NCI-H1092 (cell line): ENCODE measurements at places on chromosomes 11 and 22.

- no peak for DNase-seq
These were observed 27.8 kb downstream of the LIMK2 start for GRCh38 chr22:31239771-31240370.

DNA sequence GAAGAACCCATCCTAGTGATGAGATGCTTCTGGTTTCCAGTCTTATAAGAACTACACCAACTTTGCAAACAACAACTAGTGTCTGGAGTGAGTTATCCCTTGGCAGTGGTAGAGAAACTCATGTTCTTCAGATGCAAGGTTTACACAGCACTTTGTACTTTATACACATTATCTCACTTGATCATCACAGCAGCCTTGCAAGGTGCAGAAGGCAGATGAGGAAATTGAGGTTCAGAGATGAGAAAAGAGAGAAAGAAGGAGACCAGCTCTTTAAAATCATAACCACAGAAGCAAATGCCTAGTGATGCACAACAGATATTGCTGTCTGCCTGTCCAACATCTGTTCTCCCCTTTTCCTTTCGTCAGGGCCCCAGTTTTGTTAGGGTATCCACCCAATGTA is 16.7 kb upstream of the CD44 start:
- no peak for DNase-seq

DNA sequence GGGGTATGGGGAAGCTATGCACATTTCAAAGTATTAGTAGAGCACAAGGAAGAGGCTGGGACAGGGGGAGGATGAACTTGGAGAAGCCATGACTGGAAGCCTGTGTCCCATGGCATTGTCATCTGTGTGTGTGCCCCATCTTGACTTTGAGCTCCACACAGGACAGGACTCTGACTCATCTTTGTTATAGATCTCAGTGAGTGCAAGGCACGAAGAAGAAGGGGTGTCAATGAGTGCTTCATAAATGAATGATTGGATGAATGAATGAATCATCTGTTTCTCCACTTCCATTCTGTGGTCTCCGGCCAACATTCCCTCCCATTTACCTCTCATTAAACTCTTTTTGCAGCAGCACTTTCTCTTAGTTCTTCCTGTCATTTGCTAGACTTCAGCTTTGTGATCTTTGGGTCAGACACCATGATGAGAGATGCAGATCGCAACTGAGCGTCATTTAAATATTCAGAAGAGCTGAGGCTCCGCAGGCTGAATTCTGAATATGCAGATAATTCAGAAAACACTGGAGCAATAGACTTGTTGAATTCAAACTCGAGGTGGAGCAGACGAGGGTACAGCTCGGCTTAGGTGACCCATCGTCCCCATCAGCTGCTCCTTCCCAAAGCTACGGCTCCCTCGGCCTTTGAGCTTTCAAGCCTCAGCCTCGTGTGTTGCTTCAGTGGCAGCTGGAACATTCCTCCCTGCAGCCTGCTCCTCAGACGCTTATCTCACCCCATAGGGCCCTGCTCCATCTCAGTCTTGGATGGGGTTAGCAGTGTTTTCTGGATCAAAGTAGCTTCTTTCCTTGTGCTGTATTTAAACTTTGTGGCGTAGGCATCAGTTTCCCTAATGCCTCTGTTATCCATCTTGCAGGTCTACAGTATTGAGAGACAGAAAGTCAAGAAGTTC is 30.8 kb downstream of the APOL3 start:
- no peak for DNase-seq

- DNase-seq: no peak
These were observed 28.6 kb downstream of the PPARA start for GRCh38 chr22:46178755-46179505.

DNA sequence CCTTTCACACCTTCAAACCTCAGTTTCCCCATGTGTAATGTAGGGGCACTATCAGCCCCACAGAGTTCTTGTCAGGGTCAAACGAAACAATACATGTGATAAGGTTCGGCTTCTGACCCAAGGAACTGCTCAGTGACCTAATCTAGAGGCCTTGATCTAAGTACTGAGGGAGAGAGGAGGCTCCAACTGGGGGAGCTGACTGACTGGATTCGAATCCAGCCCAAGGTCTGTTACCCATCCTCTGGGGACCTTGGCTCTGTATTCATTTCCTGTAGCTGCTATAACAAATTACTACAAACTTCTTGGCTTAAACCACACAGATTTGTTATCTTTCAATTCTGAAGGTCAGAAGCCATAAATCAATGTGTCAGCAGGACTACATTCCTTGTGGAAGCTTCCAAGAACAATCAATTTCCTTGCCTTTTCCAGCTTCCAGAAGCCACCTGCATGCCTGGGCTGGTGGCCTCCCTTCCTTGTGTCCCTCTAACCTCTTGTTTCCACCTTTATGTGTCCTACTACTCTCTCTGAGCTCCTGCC is 10.7 kb upstream of the ANAPC15 start:
- DNase-seq: no peak

DNA sequence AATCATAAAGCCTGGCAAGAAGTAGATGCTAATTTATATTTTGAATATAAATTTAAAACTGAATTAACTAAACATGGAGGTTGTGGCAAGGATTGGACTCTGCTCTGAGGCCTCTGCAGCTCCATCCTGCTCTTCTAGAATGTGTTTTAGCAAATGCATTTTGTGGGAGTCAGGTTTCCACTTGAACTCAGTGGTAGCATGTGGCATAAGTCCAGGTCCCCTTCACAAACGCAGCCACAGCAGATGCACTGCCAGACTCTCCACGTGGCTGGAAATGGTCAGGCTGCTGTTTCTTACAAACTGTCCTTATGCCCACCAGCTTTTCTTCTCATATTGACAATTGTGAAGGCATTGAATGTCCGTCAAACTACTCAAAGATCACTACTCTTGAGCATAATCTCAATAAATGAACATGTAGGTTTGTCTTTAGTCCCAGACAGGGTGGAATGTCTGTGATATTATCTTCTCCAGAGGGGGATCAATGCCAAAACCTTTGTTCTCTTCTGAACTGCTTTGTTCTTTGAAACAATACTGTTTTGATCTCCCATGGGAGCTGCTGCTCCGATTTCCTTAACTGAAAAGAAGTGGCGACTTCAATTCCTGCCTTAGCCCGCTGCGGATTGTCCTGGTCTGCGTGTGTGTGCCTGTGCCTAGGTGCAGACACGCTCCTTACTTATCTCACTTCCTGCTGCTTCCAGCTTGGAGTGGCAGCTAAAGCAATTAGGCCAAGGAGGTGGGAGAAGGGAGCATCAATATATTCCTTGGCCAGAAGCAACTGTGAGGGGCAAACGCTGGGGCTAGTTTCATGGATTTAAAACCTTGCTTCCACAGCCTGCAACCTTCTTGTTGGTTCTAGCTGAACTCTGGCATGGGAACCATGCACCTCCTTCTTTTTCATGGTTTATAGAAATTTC is 24.2 kb downstream of the EIF4G2 start:
- DNase-seq: peak; percentile 81

GRCh38 chr11:58134151-58134550 is 8.8 kb upstream of the OR9I1 start:
- DNase-seq: no peak

DNA sequence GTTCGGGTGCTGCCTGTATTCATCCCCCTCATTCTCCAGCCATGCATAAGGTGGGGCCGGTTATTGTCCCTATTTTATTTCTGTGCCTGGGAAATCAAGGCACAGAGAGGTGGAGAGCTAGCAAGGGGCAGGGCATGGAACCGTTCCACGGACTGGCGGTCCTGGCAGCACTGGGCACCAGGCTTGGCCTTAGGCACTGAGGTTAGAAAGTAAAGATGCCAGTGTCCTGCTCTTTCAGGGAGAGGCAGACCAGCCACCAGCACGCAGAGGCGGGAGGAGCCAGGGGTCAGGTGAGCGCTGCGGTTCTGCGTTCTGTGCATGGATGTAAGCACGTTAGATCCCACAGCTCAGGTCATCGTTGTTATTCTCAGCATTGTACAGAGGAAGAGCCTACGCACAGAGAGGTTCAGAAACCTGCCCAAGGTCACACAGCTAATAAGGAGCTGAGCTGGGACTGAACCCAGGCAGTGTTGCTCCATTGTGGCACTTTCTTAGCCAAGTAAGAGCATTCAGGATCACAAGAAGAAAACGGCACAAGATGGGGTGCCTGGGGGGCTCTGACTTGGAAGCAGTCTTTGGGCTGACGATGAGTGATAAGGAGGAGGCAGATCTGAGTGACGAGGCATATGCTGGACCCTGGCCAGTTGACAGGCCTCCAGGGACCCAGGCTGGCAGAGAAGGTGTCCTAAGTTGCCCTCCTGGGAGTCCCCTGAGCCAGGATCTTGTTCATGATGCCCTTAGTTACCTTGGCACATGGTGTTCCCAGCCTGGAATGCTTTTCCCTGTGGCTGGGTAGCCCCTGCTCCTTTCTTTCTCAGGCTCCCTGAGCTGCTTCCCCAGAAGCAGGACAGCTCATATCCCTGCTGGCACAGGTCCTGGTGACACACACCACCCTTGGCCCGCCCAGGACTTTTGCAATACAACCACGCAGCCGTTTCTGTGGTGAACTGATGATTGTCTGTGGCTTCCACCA is 41.1 kb downstream of the OSBPL5 start:
- DNase-seq: no peak

DNA sequence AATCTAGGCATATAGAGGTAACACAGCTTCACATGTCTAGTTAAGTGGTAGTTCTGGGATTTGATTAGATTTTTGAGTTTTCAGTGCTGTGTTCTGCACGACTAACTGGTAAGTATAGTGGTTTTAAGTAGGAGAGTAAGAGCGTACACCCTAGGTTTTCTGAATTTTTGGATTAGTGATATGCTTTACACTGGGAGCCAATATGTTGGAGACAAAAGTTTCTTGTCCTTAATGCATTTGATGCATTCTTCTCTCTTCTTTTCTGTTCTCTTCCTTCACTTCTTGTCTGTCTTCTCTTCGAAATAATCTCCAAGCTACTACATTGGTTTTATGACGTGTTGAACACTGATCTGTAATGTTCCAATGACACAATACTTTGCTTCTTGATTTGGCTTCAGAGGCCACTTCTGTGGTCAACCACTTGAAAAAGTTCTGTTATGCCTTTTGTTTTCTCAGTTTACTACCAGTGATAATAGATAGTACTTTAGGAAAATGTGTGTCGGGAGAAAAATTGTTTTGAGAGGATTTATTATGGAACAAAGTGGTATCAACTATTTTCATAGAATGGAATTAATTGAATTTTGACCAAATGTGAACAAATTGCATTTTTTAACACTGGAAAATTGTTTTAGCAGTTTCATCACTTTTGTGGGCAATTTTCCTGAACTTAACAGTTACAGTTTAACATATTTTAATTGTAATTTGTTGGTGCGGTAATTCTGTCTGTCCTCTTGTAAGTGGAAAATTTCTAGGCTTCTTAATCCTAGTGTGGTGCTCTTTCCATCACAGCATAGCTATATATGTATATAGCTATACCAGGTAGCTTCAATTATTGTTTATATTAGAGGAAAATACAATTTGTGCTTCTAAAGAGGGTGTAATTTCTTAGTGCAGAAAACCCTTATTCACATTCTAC is 2.6 kb downstream of the PDE3B start:
- DNase-seq: no peak

- no peak for DNase-seq
These were observed 10.1 kb downstream of the SYT12 start for GRCh38 chr11:67032830-67033551.

DNA sequence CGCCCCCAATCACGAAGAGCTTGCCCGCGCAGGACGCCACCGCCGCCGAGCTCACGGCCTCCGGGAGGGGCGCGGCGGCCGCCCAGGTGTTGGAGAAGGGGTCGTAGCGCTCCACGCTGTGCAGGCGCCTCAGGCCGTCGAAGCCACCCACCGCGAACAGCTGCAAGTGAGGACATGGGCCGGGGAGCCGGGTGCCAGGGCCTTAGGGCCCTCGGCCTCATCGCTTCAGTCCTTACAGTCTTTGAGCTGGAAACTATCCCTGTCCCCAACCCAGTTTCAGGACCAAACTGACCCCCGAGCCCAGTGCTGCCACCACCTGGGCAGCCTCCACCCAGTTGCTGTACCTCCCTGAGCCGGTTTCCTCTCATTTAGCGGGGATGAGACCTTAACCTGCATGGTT is 7.6 kb downstream of the KLHL35 start:
- DNase-seq: no peak

DNA sequence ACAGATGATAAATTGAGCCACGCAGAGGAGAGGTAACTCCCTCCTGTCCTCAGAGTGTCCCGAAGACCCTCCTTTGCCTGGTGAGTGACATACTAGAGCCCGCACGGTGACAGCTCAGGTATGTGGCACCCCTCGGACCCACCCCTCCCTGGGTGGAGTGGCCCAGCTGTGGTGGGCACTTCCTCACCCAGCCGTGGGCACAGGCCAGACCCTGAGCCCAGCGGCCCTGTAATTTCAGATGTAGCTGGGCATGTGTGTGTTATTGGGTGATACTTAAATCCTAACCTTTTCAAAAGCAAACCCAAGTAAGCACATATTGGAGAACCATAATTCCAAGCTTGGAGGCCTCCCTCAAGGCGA is 93.2 kb downstream of the WNT7B start:
- no peak for DNase-seq

DNA sequence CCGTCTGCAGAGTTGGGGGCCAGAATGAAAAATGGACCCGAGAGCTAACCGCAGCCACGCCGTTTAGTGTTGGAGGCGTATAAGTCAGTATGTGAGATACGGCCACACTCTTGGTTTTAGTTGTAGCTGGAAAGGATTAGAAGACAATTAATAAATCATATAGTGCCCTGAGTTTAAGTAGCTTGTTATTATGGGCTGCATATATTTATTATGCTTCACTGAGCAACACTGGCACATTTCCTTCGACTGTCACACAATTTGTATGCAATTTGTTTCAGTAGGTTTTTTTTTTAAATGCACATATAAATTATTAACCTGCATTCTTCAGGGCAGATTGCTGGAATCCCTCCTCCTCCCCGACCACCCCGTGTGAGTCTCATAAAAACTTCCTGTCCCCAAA is 56.9 kb downstream of the PKNOX2 start:
- DNase-seq: no peak

DNA sequence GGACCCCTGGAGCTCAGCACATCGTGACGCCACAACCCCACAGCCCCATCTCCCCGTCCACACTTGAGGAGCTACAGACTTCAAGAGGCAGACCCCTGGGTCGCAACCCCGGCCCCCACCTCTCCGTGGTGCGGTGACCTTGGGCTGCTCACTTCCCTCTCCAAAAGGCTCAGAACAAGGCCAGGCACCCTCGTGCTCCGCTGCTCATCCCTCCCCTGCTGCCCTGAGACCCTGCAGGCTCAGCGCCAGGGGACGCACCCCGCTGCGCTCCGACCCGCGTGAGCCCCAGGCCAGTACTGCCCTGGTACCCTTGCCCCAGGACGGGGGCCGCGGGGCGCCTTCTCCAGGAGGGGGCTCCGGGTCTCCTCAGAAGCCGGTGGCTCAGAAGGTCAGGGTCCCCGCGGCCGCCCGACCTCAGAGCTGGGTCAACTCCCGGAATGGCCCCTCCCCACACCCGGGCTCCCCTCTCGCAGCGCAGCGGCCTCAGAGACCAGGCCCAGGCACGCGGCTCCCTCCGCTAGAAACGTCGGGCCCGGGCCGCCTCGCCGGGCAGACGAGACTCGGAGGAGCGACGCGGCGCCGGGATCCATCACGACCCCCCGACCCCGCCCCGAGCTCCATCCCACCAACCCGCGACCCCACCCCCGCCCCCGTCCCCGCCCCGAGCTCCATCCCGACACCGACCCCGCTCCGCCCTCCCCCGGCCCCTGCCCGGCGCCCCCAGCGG is 563 bp downstream of the GATD1 start:
- DNase-seq: no peak
